T-helper 17 cell (primary cell): ENCODE measurements at places on chromosomes 16 and 17.

DNA sequence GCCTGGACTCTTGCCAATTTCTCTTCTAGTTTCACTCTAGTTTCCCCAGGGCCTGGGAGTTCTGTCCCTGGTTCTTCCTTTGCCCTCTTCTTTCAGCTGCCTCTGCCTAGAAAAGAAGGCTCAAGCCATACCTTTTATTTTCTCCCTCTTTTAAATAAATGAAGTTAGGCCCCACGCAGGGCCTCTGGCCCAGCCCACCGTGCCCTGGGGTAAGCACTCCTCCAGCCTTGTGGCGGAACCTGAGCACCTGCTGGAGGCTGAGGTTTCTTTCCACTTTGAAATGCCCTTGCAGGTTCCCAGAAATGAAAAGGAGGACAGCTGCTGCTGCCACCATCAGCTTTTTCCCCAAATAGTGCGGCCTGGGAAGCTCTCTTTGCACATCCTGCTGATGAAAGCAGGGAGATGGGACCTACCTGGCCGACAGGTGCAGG lies 139.4 kb downstream of the CCDC182 start:
- no peak for DNase-seq

DNA sequence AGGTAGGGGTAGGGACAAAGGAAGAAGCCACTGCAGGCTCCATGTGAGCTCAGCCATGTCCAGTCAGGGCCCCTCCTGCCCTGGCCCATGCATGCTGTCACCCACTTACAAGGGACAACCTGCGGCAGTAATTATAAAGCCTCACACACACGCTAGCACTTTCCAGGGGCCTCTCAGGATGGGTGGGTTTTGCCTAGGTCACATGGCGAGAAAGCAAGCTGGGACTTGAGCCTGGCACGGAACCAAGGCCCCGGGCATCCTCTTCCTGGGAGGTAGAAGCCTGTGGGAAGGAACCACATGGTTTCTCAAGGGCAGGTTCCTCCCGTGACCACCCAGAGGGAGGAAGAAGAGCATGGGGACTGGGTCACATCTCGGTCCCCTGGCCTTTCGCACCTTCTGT lies 7.0 kb downstream of the ZNF319 start:
- no peak for DNase-seq

DNA sequence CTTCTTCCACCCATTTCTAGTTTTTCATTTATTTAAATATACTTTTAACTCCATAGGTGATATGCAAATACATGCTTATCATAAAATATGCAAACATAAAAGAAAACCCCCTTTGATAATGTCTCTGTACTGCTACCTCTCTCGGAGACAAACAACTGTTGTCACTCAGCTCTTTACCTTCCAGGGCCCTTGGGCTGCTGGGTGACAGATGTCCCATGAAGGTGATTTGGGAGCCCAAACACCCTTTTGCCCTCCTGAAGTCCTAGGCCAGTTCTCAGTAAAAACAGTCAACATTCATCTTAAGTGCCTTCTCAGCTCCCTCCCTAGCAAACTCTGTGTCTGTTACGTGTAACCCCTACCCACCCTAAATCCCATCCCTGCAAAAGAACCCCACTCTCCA lies 37.5 kb downstream of the CHD9 start:
- DNase-seq: no peak

DNA sequence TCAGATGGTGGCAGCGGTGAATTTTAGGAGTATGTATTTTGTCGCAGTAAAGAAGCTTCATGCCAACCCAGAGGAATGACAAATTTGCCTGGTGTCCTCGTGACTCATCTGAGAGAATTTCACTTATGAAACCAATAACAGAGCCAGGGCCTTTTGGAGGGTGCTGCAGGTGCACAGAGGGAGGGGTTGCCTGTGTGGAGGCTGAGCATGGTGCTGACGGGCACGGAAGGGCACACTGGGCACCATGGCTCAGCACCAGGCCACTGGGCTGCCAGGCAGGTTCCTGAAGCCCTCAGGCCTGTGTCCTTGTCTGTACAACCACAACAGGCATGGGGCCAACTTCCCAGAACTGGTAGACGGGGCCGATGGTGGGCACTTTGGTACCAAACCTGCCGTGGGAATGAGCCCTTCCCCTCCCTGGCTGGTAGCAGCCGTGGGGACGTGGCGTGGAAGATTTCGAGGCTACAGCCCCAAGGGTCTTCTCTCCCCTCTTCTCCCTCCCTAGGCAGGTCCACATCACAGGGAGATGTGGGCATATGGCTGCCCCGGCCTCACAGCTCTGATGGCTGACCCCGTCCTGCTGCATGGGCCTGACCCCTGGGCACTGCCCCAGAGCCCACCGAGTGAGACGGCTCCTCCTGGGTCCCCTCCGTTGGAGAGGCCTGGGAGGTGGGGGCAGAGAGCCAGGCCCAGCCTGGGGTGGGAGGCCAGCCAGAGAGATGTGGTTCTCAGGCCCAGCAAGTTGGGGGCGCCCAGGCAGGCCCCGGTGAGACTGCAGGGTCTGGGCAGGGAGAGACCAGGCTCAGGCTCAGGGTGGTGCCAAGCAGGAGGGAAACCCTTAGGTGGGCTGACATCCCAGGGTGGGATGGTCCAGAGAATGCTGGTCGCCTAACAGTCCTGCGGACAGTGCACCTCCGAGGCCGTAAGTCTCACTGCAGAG lies 30.2 kb upstream of the ZNF469 start:
- DNase-seq: no peak

DNA sequence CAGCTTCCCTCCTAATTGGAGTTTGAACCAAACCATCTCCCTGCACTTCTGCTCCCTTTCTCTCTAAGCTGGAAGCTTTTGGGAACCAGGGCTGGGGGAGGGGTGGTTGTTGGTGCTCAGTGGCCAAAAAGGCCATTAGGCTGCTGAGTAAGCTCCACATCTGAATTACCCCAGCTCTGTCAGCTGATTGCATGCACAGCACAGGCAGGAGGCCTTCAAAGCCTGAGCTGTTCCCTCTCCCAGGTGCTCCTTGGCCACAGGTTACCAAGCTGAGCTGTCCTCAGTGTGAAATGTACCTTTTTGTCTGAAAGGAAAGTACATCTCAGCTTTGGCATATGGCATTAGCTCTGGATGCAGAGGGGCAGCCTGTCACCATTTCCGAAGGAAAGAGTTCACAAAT lies 6.2 kb upstream of the TBKBP1 start:
- DNase-seq: no peak

- DNase-seq: no peak
Measured at GRCh38 chr16:12231666-12232065, 255.1 kb downstream of the SNX29 start.

DNA sequence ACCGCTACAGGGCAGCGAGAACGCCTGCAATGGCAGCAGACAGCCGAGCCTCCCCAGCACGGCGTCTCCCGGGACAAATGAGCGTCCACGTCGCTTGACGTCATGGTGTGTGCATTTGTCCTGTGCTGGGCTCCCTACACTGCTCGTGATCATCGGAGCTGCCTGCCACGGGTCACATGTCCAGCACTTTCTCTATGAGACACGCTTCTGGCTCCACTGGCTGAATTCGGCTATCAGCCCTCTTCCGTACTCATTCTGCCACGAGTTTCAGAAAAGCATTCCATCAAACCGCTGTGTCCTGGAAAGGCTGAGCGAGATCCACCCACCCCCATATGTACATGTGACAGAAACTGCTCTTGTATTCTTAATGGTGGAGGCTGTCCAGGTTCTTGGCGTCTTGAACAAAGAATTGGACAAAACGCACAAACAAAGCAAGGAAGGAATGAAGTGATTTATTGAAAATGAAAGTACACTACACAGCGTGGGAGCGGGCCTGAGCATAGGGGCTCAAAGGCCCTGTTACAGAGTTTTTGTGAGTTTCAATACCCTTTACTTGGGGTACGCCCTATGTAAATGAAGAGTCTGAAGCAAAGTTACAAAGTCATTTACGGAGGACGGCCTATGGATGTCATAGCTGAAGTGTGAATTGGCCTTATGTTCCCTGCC lies 28.5 kb upstream of the SHCBP1 start:
- no peak for DNase-seq

DNA sequence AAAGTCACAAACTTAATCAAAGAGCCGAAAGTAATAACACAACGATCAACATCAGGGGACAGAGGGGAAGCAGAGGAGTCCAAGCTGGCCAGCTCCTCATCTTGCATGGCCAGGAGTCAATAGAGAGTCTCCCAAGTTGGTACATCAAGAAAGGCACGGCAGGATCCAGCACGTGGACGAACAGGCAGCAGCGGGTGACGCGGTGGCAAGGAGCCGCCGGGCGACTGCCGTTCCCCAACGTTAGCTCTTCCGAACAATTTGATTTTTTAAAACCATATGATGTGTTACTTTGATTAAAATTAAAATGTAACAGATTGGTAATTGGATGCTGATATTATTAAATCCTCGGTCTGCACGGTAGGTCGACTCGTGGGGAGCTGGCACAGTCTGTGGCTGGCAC lies 81.8 kb upstream of the DOC2B start:
- no peak for DNase-seq

DNA sequence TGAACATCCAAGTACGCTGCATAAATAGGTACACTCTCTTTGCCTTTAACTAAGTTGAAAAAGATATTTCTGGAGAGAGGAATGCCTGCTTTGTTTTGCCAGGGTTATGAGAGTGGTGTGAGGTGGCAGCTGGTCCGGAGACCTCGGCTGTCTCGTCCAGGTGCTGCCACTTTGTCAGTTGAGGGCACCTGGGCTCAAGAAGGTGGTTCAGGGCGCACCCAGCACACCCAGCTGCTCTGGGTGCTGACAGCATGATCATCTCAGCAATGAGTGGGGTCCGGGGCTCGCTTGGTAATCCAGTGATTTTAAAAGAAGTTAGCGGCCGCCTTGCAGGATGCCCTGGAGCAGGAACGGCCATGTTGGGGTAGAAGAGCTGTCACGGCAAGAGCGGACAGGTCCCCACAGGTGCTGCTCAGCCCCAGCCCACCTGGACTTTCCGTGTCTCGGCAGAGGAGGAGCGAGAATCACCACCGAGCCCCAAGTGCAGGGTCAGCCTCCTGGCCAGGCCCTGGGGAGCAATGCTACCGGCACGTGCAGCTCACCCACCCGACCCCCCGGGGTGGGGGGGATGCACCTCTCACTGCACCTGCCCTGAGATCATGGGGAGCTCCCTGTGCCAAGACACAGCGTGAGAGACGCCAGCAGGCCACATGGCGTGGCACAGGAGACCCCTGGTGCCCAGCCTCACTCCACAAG lies 67.4 kb upstream of the CHMP6 start:
- DNase-seq: no peak

- no peak for DNase-seq
Measured at GRCh38 chr17:73011016-73011486, 81.4 kb downstream of the SLC39A11 start.

GRCh38 chr16:88767546-88768070 lies 17.4 kb downstream of the PIEZO1 start:
- no peak for DNase-seq

GRCh38 chr17:43530288-43531081 lies 15.7 kb downstream of the ETV4 start:
- no peak for DNase-seq

DNA sequence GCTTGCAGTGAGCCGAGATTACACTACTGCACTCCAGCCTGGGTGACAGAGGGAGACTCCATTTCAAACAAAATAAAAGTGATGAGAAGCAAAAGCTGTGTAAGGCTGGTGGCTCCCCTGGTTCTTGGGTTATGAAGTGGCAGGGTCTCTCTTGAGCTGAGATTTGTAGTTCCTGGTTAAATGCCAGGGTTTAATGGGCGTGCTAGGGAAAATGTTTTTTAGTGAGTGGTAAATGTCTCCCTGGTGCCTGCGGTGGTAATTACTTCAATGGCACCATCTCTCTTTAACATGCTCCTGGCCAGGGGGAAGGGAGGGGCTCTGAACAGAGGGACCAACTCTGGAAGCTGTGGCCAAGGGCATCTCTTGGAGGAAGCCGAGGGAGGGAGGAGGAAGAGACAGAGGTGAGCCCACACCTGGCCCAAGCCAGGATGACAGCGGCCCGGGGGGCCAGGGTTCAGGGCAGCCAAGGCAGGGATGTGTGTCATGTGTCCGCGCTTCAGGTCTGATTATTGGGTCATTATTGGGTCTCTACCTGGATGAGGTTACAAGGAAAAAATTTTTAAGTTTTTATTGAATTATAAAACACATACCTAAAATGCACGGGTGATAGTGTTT lies 17.8 kb upstream of the RPL38 start:
- no peak for DNase-seq

DNA sequence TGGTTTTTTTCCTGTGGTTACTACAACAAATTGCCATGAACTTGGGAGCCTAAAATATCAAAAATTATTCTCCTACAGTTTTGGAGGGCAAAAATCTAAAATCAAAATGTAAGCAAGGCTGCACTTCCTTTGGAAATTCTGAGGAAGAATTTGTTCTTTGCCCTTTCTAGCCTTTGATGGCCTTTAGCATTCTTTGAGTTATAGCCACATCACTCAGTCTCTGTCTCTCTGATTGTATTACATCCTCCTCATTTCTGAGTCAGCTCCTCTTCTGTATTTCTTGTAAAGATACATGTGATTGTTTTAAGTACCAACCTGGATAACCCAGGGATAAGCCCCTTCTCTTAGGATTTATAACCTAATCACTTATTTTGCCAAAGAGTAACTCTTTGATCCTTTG lies 282.0 kb downstream of the BCAS3 start:
- no peak for DNase-seq

DNA sequence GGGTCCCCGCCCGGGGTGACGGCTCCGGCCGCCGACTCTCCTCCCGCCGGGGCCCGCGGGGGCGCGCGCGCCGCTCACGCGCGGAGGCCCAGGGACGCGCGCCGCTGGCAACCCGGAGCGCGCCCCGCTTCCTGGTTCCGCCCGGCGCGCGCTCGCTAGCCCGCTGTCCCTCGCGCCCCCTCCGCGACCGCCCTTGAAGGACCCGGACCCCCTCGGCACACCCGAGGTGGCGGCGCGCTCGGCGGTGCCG lies at the start of gene STAT5B:
Gene STAT5B (minus strand): TSS at position 33 of the 250 bp plus-strand sequence. CDS start 44,264 bp downstream, outside the sequence.
- peak; percentile 64 for DNase-seq

- DNase-seq: no peak
Measured at GRCh38 chr16:65213866-65214595, 92.2 kb upstream of the CDH11 start.

DNA sequence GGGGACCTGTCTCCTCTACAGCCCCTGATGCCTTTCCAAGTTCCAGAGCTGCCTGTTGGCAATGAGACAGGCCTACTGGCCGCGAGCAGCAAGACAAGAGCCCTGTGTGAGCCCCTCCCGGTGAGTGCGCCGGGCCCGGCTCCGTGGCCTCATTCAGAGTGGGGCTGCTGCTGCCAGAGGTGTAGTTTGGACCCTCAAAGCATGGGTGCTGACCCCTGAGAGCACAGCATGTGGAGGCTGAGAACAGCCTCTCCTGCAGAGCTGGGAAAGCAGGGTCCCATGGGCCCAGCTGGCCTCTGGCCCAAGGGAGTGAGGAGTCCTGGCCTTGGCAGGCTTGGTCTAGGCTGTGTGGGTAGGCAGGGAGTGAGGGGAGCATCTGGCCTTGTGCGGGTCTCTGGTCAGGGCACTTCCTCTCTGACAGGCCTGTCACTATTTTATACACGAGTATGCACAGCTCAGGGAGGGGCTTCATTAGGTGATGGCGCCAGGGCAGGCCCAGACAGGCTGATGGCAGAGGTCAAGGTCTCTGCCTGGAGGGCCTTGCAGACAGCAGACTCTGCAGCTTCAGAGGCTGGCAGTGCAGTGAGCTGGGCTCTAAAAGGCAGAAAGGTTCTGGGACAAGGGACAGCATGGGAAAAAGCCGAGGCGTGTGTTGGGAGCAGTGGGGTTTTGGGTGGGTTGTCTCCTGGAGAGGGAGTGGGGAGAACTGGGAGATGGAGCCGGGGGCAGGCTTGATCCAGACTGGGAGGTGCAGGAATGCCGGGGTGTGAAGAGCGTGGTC lies 43.4 kb downstream of the ADCY7 start:
- no peak for DNase-seq

GRCh38 chr16:48448841-48449481 lies 63.7 kb upstream of the SIAH1 start:
- no peak for DNase-seq

GRCh38 chr16:769184-769784 lies 8.8 kb downstream of the MSLN start:
- DNase-seq: no peak
